ENCODE measurements at places on chromosomes 2 and 18.

DNA sequence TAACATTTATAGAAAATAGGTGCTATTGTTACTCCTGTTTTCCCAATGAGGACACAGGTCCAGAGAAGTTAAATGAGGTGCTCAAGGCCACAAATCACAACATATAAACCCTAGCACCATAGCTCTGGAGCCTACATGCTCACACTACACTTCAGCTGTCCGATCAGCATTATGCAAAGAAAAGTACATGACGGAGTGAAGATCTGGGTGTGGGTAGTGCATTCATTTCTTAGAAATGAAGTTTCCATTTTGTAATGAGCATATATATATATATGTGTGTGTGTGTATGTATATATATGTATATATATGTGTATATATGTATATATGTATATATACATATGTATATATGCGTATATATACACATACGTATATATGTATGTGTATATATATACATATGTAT is 30.2 kb upstream of the MRPL19 start:
- DNase-seq = no peak

DNA sequence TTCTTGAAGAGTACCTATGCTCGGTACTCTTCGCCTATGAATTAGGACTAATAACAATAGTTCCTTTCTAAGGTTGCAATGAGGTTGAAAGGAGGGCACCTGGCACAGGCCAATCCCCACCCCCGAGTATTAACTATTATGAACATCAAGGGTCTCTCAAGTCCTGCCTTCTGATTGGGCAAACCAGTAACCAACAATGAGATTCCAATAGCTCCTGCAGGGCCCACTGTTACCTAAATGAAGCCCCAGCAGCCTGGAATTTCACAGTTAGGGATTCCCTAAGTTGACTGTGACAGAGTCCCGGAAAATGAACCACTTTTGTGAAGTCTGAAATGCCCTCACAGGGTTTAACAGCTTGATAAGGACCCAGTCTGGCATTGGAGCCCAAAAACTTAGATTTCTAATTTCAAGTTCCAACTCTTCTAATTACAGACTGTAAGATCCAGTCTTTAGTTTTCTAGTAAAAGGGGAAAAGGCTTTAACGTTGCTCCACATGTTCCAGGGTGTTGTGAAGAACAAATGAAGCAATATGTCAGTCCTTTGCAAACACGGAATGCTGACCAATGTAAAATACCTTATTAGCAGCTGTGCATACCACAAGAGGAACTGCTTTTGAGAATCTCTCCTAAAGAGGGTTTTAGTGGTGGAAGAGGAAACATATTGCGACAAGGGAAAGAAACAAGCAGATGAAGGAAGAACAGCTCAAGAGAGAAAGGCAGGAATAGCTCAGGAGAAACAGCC is 277.7 kb upstream of the MAP2 start:
- DNase-seq = peak; percentile 23

DNA sequence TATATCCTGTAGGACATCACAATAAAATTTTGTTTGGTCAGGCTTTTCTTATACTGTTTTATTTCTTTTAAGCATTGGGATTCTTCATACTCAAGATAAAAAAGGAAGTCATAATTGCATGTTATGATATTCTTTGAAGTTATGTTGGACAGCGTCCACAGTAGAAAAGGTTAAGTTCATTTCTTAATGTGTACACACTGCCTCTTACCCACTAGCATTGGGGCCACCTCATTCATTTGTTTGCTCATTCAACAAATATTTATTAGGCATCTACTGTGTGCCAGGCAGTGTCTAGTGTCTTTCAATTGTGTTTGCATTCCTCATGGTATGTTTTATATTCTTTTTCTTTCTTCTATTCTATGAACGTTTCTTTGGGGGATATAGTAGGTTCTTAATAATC is 70.2 kb downstream of the PTPRM start:
- no peak for DNase-seq

DNA sequence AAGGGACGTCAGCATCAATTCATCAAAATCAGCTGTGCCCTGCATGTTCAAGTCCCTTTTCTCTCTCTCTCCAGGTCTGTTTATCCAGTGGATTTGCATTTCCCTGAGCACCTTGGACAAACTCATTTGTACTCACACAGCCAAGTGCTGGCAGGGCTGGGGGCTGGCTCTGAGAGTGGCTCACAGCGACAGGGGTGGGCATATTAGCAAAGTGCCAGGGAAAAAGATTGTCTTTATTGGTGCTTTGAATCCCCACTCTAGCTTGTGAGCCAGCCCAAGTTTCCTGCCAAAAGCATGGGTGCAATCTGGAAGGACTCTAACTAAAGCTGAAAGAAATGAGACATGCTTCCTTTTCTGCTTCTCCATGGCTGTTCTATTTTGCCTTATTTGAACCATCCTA is 56.6 kb downstream of the ACOXL start:
- no peak for DNase-seq

GRCh38 chr2:6493266-6493665 is 372.4 kb downstream of the CMPK2 start:
- DNase-seq = no peak

GRCh38 chr2:36458106-36458505 is 102.5 kb downstream of the CRIM1 start:
- no peak for DNase-seq

- DNase-seq = no peak
Observed at GRCh38 chr18:35515460-35516130, 17.8 kb upstream of the INO80C start.

- no peak for DNase-seq
Observed at GRCh38 chr2:214127170-214127569, 283.7 kb upstream of the VWC2L start.

DNA sequence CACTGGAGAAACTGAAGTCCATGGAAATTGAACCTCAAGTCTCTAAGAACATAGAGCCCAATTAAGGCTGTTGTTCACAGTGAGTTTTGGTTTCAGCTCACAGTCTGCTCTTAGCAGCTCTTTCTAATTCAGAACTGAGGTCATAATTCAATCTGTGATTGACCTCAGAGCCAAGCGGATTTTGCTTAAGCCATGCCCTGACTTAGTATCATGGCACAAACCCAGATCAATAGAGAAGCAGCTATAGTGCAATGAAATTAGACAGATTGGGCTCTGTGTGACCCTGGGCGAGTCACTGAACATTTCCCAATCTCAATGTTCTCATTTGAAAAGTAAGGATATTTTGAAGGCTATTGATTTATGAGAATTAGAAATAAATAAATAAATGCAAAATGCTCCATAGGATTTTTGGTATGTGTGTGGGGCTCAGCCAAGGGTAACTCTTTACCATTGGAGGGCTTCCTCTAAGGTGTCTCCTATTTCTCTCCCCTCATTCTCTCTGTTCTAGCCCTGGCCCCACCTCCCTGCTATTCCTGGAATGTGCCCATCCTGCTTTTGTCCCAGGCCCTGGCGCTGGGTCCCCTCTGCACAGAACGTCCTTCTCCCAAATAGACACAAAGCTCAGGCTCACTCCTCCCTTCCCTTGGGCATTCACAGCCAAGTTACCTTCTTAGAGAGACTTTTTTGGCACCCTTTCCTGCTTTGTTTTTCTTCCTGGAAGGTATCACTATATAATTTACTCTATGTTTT is 239.6 kb downstream of the LPIN1 start:
- DNase-seq = no peak

GRCh38 chr18:21509062-21509461 is 91.4 kb downstream of the ESCO1 start:
- DNase-seq = no peak

DNA sequence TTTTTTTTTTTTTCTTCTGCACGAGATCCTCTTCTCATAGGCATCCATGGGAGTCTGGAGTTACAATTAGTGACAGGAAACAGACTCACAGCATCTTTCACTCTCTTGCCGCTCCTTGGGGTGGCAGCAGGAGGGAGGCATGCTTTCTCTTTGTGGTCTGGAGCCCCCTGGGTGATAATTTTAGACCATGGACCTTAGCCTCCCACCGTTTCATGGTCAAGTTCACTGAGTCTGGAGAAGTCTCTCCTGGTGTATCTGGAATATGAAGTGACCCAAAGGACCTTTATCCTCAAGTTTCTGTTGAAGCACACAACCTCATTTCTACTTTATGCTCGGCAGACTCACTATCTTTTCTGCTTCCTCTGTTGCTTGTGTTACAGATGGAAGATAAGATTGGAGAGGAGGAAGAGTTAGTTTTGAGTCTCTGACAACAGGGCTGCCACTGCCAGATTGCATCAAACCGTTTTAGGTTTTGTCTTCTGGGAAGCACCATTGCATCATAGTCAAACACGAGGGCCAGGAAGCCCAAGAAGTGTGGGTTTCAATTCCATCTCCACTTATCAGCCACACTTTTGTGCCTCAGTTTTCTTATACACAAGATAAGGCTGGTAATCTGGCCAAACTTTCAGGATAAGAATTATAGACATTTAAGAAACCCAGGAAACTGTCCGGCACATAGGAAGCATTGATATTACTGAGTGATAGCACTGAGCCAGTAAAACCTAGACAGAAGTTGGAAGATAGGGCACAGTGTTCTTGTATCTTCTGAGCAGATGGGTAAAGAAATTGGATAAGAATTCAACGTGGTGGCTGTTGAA is 62.3 kb downstream of the ADCYAP1 start:
- no peak for DNase-seq

DNA sequence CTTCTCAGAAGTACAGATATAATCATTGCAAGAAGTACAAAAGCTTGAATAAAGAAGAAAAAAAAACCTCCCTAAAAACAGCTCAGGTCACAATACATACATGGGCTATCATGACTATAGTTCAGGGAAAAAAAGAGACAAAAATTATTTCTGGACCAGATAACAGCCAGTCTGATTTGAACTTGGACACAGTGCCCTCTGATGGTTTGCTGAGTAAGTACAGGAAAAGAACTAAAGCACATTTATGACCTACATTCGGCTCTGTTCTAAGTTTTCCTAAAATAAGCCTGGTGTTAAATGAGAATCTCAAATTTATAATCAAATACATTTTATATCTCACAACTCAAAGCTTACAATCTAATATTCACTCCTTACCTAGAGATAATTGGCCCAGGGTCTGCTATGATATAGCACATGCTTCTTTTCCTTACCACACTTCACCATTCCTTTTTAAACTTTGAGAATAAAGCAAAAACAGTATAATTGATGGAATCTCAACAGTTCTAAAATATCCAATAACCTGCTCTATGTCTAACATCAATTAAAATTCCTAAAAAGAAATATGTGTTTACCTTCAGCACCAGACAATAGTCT is 81.1 kb downstream of the RAPH1 start:
- peak; percentile 48 for DNase-seq

- DNase-seq = no peak
Observed at GRCh38 chr2:152031747-152032306, 67.0 kb downstream of the CACNB4 start.

GRCh38 chr2:150695451-150696135 is 208.1 kb upstream of the RND3 start:
- DNase-seq = no peak

GRCh38 chr2:31402388-31402787 is 12.2 kb downstream of the XDH start:
- no peak for DNase-seq

DNA sequence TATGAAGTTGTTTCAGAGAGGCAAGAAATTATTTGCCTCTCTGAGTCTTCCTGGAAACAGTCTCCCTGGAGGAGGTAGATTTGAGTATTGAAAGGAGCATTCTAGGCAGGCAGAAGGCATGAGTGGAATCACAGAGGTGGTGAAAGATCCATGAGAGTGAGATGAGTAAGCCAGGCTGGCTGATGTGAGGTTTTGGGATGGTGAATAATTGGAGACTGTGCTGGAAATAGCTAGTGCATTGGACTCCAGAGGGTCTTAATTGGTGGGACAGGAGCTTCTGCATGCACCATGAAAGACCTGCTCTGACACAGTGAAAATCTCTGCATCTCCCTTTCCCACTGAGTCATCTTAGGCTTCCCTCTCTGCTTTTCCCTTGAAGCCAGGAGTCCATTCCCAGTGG is 46.3 kb downstream of the CDC42EP3 start:
- peak; percentile 57 for DNase-seq

- no peak for DNase-seq
Observed at GRCh38 chr2:215019085-215019484, 119.3 kb downstream of the ABCA12 start.

DNA sequence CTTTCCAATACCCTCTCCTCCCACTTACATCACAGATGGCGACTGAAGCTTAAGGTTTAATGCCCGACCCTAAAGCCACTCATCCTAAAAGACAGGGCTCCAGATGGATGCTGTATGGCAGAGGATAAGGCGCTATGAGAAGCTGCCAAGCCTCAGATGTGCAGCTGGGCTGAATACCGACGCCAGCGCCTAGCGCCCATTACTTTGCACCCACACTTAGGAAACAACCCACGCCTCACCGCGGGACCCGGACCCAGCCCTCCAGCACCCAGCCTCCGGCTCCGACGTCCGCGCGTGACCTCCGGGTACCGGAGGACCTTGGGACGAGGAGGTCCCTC is 335 bp downstream of the TRAK2 start:
- no peak for DNase-seq

DNA sequence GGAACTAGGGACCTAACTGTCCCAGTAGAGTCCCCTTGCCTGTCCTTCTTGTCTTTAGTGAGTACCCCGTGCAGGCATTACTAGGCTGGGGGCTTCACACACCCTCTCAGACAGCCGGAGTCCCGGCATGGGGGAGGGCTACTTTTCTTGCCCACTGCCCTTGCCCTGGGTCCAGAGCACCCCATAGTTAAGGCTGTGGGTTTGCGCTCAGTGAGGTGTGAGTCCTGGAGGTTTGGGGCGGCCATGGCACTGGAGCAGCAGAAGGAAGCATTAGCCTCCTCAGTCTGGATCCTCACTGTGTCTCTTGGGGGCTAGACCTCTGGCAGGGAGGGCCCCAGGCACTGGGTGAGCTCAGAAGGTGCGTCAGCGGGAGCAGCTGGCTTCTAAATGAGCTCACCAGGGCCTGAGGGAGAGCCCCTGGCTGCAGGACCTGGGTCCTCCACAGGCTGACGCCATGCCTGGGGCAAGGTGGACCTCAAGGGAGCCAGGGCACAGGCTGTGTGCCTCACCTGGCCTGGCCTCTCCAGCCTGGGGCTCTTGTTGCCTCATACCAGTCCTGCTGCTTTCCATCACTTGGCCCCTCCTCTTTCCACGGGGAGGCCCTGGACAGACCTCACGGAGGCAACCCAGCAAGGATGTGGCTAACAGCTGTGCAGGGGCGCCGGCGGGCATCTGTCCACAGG is 27.4 kb downstream of the HS6ST1 start:
- DNase-seq = no peak

- no peak for DNase-seq
Observed at GRCh38 chr2:193985272-193985671, 1671.8 kb upstream of the SLC39A10 start.

- no peak for DNase-seq
Observed at GRCh38 chr18:9359796-9360195, 25.2 kb downstream of the TWSG1 start.

All from suppressor macrophage treated with lipopolysaccharide for 1 hour (primary cell).